ENCODE measurements at places on chromosomes 13 and 19. TPM values are rescaled to one million over a fixed set of nuclear protein-coding genes. Genes with fewer than 3 reads are reported as not detected.

Gene JAK3
- 28.1 TPM for total RNA-seq

DNA sequence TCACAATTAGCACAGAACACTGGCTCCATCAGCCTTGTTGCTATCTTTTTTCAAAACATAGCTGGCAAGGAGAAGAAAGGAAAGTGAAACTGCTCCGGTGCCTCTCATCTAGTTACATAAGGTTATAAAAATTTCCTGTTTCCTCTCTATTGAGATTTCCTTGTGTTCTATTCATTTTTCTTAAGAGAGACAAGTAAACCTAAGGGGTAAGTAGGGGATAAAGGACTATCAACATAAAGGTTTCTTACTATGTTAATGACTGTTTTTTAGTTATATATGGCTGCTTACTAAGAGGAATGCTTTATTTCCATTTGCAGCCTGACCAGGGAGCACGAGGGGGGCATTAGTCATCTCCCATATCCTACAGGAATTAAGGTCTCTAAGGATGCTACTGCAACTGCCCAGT, 73.2 kb upstream of the MLNR start:
- peaks cover 4% of the 10 kb centered on the region for H3K36me3 ChIP-seq
- no peaks in the 10 kb centered on the region for H3K27me3 ChIP-seq
- DNase-seq: no peak
- H3K4me3 ChIP-seq: no peak overlapping the region

GRCh38 chr19:39539518-39540332, at the start of gene EID2:
Gene EID2, minus strand, starts transcription at chr19:39540161. Its CDS starts 82 bp downstream, at chr19:39540079.
- no peaks in the 10 kb centered on the region for H3K27me3 ChIP-seq
- peaks cover 16% of the 10 kb centered on the region for H3K4me1 ChIP-seq
- peak within 1 kb of the TSS; percentile 77 for H3K4me3 ChIP-seq

DNA sequence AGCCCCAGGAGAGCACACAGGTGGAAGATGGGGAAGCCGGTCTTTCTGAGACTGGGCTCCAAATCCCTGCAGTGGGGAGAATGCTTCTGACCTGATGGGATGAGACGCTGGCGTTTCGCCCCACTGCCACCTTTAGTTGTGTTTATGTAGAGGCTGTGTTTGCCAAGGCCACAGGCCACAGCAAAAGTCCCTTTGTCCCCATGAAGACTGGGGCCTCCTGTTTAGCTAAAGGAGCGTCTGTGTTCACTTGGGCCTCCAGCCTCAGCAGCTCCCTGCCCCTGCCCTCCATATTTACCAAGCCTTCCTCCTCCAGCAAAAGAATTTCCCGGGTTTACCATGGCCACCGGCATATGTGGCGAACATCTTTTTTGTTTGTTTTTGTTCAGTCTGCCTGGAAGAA, 10.4 kb upstream of the KLK14 start:
- H3K4me1 ChIP-seq: no peaks in the 10 kb centered on the region
- H3K4me3 ChIP-seq: no peak overlapping the region
- H3K27ac ChIP-seq: no peak overlapping the region
- no peak for DNase-seq
- H3K27me3 ChIP-seq: no peaks in the 10 kb centered on the region

GRCh38 chr19:35169221-35169995, 14.9 kb downstream of the FXYD5 start:
- no peak overlapping the region for H3K4me3 ChIP-seq
- no peak for DNase-seq
- H3K4me1 ChIP-seq: no peaks in the 10 kb centered on the region
- H3K27me3 ChIP-seq: no peaks in the 10 kb centered on the region
- no peak overlapping the region for H3K27ac ChIP-seq
- H3K36me3 ChIP-seq: peaks cover 19% of the 10 kb centered on the region

- peaks cover 66% of the 10 kb centered on the region for H3K36me3 ChIP-seq
- H3K4me3 ChIP-seq: no peak overlapping the region
- no peaks in the 10 kb centered on the region for H3K4me1 ChIP-seq
- DNase-seq: no peak
- H3K27me3 ChIP-seq: no peaks in the 10 kb centered on the region
- H3K27ac ChIP-seq: no peak overlapping the region
These were observed 36.7 kb downstream of the ZAR1L start for GRCh38 chr13:32278426-32278825.

DNA sequence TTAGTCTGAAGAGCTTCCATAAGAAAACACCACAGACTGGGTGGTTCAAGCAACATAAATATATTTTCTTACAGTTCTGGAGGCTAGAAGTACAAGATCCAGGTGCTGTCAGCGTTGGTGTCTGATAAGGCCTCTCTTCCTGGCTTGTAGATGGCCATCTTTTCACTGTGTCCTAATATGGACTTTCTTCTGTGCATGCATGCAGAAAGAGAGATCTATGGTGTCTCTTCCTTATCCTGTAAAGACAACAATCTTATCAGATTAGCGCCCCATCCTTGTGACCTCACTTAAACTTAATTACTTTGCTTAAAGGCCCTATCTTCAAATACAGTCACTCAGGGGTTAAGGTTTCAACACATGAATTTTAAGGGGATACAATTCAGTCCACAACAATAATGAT, 14.1 kb upstream of the NDFIP2 start:
- no peak overlapping the region for H3K4me3 ChIP-seq
- no peaks in the 10 kb centered on the region for H3K4me1 ChIP-seq
- no peak for DNase-seq
- no peak overlapping the region for H3K27ac ChIP-seq

GRCh38 chr19:41405776-41406175, 8.2 kb downstream of the BCKDHA start:
- peaks cover 5% of the 10 kb centered on the region for H3K36me3 ChIP-seq
- H3K27ac ChIP-seq: no peak overlapping the region
- no peaks in the 10 kb centered on the region for H3K27me3 ChIP-seq
- H3K4me3 ChIP-seq: no peak overlapping the region
- no peaks in the 10 kb centered on the region for H3K4me1 ChIP-seq
- no peak for DNase-seq

Gene FUT1
- 3.8 TPM for total RNA-seq

DNA sequence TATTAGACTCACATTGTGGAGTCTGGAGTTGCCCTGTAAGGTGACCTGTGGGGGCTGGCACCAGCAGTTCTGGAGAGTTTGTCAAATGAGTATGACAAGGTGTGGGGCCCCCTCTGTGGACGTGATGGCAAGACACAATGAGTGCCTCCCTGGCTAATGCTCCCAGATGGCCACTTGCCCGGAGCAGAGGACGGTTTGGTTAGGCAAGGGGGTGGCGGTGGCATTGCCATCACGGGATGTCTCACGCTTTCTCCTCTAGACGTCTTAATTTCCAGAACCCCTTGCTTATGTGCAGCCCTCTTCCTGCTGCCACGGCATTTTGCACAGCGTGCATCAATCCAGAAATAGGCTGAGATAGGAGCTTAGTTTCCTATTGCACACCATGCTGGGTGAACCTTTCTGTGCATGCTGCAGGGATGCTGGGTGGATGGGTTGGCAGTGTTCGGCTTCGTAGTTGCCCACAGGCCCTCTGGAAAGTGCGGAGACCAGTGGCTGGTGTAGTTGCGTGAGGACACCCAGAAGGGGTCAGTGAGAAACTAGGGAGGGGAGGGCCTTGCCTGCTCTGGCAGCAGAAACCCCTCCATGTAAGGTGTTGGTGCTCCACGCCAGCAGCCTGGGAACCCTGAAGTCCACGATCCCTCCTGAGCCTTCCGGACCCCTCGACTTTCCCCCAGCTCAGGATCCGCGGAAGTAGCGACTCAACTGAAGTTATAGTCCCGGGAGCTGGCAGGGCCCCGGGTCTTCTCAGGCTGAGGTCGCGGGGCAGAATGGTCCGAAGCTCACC, 18.1 kb upstream of the LRP3 start:
- no peaks in the 10 kb centered on the region for H3K27me3 ChIP-seq
- H3K36me3 ChIP-seq: no peaks in the 10 kb centered on the region
- H3K4me3 ChIP-seq: peak overlapping the region; percentile 65
- DNase-seq: peak; percentile 71
- H3K4me1 ChIP-seq: peaks cover 7% of the 10 kb centered on the region
- peak overlapping the region; percentile 91 for H3K27ac ChIP-seq

Gene DHDH
- not detected for total RNA-seq

Gene APBA3
- 58.9 TPM for total RNA-seq

DNA sequence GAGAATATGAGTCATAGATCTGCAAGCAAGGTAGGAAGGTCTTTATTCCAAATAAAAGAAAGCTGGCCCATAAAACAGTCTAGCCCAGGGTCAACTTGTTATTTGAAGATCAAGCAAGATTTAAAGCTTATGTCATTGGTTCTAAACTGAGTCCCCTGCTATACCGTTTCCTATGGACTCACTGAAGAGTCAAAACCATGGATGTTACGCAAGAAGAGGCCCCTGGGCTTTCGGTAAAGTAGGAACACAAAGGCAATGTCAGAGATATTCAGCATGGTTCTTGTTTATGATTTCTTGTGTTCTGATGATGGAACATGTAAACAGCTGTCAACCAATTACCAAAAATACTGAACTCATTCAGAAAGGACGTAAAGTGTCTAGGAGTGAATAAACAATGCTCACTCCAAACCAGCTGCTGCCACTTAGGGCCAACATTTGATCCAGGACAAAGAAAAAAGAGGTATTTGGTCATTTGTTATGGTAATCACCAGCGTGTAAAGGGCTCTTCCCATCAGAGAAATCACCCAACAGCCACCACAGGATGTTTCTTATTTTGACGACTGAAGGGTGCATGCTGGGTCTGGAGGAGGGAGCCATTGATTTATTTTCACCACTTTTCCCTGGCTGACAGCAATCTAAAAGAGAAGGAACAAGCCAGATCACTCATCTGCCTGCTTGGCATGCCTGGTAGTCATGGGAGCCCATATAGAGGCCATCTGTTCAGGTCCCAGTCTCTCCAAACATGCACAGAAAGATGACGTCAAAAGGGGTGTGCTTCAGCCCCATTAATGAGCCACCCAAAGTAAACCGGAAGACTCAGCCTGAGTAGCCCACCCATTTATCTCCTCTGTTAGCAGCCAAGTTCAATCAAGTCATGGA, 68.3 kb downstream of the FGF14 start:
- no peak for DNase-seq
- no peaks in the 10 kb centered on the region for H3K36me3 ChIP-seq
- H3K27ac ChIP-seq: no peak overlapping the region
- no peaks in the 10 kb centered on the region for H3K27me3 ChIP-seq
- no peak overlapping the region for H3K4me3 ChIP-seq

Gene ZNF816
- total RNA-seq: 7.1 TPM

DNA sequence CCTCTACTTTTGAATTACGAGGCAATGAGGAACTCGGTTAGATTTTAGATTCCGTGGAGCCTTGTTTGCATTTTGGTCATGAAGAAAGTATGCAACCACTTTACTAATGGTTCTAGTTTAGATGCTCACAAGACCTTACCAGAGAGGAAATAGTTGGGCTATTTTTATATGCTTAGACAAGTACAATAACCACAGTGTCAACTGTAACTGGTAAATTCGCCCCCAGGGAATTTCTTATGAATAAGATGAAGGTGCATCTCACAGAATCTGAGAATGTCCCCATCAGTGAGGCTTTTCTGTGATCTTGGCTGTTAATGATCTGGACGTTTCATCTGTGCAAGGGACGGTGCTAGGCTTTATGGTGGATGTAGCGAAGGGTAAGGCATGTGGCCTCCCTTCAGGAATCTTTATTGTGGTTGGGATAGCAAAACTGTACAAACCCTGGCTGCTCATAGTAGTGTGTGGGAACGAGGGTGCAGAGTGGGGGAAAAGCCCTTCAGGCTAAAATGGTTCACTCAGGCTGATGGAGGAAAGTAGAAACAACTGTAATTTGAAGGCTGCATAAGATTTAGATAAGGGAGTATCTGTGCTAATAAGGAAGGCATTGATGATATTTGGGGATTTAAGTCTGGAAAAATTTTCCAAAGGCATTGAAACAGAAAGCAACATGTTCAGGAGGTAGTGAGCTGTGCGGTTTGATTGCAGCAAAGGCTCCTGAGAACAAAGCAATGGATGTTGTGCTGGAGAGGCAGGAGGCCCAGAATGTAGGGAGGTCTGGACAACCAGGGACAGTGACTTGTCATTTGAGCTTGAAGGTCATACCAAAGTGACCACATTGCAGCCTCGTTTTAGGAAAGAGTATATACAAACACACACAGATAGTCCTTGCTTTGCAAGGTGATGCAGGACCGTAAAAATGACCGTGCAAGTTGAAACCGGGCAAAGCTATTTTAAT, 28.4 kb downstream of the UBAC2 start:
- H3K36me3 ChIP-seq: no peaks in the 10 kb centered on the region
- H3K27me3 ChIP-seq: no peaks in the 10 kb centered on the region
- no peak overlapping the region for H3K4me3 ChIP-seq
- peaks cover 21% of the 10 kb centered on the region for H3K4me1 ChIP-seq

GRCh38 chr13:63551731-63552130, 2136.1 kb upstream of the PCDH20 start:
- H3K27me3 ChIP-seq: no peaks in the 10 kb centered on the region
- no peak overlapping the region for H3K4me3 ChIP-seq
- no peaks in the 10 kb centered on the region for H3K36me3 ChIP-seq
- no peaks in the 10 kb centered on the region for H3K4me1 ChIP-seq
- DNase-seq: no peak

- no peaks in the 10 kb centered on the region for H3K27me3 ChIP-seq
- no peaks in the 10 kb centered on the region for H3K36me3 ChIP-seq
- H3K4me1 ChIP-seq: peaks cover 12% of the 10 kb centered on the region
- DNase-seq: peak; percentile 10
These were observed at the start of gene UBE2L5 for GRCh38 chr13:30422054-30422839. Gene UBE2L5, plus strand, starts transcription at chr13:30422493. Its CDS starts 5,498 bp downstream, at chr13:30427991.

DNA sequence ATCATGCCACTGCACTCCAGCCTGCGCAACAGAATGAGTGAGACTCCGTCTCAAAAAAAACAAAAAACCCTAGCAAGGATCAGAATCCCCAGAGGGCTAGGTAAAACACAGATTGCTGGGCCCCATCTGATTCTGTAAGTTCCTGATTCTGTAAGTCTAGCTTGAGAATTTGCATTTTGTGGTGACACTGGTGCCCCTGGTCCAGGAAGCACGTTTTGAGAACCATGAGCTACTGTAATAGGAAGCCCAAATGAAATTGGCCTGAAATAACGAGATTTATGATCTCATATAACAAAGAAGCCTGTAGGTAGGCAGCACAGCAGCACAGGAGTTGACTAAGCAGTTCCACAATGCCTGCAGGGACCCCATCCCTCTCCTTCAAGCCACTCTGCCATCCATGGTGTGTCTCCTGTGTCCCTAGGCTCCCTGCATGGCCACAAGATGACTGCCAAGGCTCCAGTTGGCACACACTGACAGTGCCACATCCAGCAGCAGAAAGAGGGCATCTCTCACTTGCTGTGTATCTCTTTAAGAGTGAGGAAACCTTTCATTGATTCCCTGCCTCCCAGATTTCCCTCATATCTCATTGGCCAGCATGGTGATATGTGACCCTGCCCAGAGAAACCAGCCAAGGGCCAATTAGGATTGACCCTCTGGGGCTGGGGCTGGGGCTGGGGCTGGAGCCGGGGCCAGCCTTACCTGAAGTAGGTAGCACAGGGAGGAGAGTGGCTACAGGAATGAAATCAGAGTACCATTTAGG, 21.7 kb downstream of the SIPA1L3 start:
- no peak overlapping the region for H3K27ac ChIP-seq
- no peaks in the 10 kb centered on the region for H3K36me3 ChIP-seq
- DNase-seq: no peak
- H3K4me1 ChIP-seq: peaks cover 3% of the 10 kb centered on the region

- peaks cover 15% of the 10 kb centered on the region for H3K36me3 ChIP-seq
- peaks cover 45% of the 10 kb centered on the region for H3K4me1 ChIP-seq
- H3K4me3 ChIP-seq: peak overlapping the region; percentile 86
- peak; percentile 87 for DNase-seq
- no peaks in the 10 kb centered on the region for H3K27me3 ChIP-seq
These were observed 14.4 kb downstream of the CIC start for GRCh38 chr19:42283188-42284065.
